ENCODE measurements at places on chromosomes 2 and 18.

- DNase-seq = no peak
These were observed 69.5 kb upstream of the ZSWIM2 start for GRCh38 chr2:186918495-186918894.

DNA sequence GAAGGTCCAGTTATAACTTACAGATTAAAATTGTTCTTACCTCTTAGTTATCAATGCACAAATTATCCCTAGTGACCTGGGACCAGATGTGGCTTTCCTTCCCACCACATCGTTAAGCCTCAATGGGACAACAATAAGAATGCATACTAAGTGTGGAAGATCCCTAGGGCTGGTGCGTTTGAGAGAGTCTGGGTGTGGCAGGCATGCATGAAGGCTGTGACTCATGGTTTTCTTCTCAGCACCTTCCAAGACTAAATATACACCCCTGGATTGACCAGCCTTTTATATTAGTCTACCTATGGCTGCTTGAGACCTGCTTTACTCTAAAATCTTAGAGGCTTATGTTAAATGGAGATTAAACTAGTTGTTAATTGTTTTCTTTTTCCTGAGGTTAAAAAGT lies 261.7 kb upstream of the SLC14A2 start:
- no peak for DNase-seq

GRCh38 chr2:215028231-215028630 lies 110.2 kb downstream of the ABCA12 start:
- no peak for DNase-seq

DNA sequence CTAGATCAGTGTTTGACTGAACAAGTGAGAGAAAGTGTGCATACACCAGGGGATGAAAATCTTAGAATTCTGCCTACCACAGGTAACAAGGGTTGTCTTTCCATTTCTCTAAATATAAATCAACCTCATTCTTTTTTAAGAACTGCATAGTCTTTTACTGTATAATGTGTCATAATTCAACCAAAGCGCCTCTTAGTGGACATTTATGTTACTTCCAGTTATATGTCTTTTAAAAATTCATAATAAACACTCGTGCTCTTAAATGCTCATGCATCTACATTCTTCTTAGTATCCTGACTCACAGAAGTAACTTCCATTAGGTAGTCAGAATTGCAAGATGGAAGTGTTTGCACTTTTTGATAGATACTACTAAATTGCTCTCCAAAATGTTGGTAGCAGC lies 76.2 kb downstream of the CHRNA1 start:
- no peak for DNase-seq

- DNase-seq = no peak
These were observed 131.4 kb downstream of the KCNS3 start for GRCh38 chr2:18009891-18010290.

Data from SJCRH30 (cell line).